ENCODE measurements at places on chromosomes 2 and 18.

DNA sequence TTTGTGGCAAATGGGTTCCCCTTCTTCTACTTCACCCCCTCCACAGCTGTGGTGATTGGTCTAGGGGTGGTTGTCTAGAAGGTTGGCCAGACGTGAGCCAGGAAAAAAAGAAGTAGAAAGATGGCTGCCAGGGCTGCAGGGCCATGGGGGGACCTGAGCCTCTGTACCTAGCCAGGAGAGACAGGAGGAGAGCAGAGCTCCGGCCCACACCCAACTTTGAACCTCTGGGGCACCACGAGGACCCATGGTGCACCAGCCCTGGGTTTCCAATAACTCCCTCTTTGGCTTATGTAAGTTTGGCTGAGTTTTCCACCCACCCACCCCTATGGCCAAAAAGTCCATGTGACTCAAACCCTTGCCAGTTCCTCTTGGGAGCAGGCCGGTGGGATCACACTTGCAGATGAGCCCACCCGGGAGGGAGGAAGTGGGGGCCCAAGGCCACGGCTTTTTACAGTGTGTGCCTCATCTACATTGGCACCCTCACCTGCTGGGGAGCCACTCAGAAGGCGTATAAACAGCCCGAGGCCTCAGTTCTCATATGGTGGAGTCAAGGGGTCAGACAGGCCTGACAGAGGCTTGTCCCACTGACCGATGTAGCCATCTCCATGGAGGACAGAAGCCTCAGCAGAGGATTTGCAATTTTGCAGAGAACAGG lies 293.1 kb upstream of the HDAC4 start:
- no peak for DNase-seq

- no peak for DNase-seq
Observed at GRCh38 chr18:3692113-3692621, 242.2 kb downstream of the TGIF1 start.

- no peak for DNase-seq
Observed at GRCh38 chr2:65367524-65367923, 64.9 kb downstream of the SPRED2 start.

DNA sequence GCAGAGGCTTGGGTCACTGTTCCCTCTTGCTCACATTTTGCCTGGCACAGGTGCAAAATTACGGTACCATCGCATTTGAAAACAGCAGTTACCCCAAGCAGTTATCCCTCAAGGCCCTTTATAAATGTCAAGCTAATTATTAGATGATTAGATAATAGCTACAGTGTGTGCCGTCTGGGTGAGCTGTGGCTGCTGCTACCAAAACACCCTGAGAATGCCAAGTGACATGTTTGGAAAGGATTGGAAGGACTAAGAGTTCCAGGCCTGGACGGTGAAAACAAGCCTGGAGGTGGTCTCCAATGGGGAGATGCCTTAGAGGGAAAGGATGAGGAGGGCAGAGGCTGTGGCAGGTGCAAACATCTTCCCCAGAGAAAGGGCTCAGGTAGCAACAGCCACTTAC lies 120.6 kb downstream of the CAPN13 start:
- DNase-seq: no peak

GRCh38 chr18:56937874-56938430 lies 208.9 kb upstream of the BOD1L2 start:
- DNase-seq: no peak

DNA sequence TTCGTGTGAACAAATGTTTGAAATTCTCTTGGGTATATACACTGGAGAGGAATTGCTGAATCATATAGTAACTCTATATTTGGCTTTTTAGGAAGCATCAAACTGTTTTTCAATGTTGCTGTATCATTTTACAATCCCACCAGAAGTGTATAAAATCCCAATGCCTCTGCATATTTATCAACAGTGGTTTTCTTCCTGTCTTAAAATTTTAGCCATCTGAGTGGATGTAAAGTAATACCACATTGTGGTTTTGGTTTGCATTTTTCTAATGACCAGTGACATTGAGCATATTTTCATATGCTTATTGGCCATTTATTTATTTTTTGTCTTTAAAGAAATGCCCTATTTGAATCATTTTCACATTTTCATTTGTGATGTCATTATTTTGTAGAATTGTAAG lies 22.8 kb upstream of the LRP1B start:
- no peak for DNase-seq

DNA sequence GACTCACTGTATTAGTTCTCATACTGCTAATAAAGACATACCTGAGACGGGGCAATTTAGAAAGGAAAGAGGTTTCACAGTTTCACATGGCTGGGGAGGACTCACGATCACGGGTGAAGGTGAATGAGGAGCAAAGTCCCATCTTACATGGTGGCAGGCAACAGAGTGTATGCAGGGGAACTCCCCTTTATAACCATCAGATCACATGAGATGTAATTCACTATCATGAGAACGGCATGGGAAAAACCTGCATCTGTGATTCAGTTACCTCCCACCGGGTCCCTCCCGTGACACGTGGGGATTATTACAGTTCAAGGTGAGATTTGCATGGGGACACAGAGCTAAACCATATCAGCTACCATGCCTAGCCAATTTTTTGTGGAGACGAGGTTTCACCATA lies 168.2 kb downstream of the NEDD4L start:
- DNase-seq: no peak
